Lower lobe of right lung (tissue), 2 donors: ENCODE measurements at places on chromosomes 4 and X. TPM values are rescaled to one million over a fixed set of nuclear protein-coding genes. Genes with fewer than 3 reads are reported as not detected.

SRPX gene
- total RNA-seq = 59.0 TPM

STBD1 gene
- total RNA-seq = 5.5 TPM

S100P gene
- total RNA-seq = 16.1 TPM

GYPA gene
- not detected for total RNA-seq

GC gene
- 0.86 TPM for total RNA-seq

NLRP2B gene
- not detected for total RNA-seq

CDX4 gene
- total RNA-seq = not detected

CXCR3 gene
- total RNA-seq = 1.9 TPM

NELFA gene
- total RNA-seq = 22.6 TPM

MGARP gene
- total RNA-seq = not detected

USP51 gene
- total RNA-seq = 4.2 TPM

LRPAP1 gene
- total RNA-seq = 224 TPM

NXF2 gene
- 0.35 TPM for total RNA-seq

TRPC3 gene
- 1.7 TPM for total RNA-seq

HS6ST2 gene
- total RNA-seq = 0.92 TPM

NOCT gene
- total RNA-seq = 2.8 TPM

ATP1B4 gene
- total RNA-seq = not detected

RAI2 gene
- 26.5 TPM for total RNA-seq

FAM184B gene
- total RNA-seq = 0.24 TPM

FGFR3 gene
- total RNA-seq = 34.2 TPM

S100G gene
- total RNA-seq = not detected
